ENCODE measurements at places on chromosomes 1 and 21.
A peak's percentile ranks its signal among the peaks of the same experiment; 100 is the strongest.

DNA sequence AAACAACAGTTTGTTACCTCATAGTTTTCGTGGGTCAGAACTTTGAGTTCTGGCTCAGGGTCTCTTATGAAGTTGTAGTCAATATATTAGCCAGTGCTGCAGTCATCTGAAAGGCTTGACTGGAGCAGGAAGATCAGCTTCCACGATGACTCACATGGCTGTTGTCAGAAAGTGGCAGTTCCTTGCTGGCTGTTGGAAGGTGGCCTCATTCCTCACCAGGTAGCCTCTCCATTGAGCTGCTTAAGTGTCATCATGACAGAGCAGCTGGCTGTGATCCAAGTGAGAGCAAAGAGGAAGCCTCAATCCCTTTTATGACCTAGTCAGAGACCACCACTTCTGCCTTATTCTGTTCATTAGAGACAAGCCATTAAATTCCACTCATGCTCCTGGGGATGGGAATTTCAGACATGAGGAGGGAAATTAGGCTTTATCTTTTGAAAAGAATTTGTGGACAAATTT lies 5.6 kb downstream of the OSBPL9 start:
- DNase-seq = peak; percentile 31

DNA sequence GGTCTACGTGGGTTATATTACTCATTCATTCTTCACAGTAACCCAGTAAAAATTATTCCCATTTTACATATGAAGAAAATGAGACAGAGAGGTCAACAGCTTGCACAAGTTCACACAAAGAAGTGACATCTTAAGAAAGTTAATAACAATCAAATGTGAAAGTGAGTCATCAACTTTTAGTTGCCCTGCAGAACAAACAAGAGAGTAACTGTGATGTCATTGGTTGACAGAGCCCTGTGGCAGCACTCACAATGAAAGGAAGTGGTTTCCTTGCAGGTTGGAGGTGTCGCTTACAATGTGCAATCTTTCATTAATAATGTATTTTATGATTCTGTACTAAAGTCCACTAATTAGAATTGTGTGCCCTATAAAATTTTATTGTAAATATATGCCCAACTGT lies 369.6 kb downstream of the RYR2 start:
- DNase-seq = no peak

DNA sequence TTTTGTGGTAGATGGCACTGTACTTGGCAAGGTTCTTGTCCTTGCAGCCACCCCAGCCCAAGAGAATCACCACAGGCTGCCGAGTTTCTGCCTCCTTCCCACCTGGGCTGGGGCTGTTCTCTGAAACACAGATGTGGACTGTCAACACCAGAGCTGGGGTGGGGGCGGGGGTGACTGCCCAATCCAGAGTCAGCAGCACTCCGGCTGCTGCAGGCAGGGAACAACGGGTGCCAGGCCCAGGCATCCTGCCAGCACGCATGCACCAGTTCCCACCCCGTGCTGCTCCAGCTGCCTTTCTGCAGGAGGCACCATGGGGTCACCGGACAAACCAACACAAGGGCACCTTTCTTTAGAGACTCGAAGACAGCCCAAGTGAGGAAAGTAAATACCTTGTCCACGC lies 14.1 kb downstream of the TMEM53 start:
- DNase-seq = no peak

DNA sequence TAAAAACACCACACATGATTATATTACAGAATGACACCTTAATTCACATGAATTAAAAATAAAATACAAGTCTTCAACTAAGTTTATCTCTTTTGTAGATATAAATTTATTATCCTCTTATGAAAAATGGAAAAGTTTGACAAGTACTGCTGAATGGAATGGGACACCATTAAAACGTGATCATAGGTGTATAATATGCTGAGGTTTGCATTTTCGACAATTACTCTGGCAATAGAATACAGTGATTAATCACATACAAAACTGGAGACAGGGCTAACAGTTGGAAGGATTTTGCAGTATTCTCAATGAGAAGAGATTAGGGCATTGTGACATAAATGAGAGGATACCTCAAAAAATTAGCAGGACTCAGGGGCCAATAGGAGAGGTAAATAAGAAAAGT lies 17.1 kb upstream of the PLPPR4 start:
- DNase-seq = no peak

DNA sequence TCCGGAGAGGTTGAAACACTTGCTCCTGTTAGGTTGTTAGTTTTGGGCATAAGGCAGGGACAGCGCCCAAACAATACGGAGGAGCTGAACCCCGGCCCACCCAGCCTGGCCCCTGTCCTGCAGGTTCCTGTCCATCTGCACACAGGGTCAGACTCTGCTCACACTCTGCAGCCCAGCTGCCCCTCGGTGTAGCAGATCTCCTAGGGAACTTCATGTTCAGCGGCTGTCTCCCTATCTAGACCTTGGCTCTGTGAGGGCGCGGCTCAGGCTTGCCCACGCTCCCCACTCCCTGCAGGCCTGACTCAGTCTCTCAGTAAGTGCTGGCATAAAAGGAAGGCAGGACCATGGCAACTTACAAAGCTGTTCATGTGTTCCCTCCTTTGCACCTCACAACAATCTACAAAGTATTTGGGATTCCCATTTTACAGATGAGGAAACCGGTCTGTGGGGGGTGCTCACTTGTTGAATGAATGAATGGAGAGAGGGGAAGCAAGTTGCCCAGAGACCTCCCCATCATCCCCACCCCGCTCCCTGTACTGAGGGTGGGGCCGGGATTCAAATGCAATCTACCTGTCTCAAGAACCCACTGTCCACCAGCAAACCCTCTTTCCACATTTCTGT lies 26.2 kb downstream of the ACOT11 start:
- no peak for DNase-seq

DNA sequence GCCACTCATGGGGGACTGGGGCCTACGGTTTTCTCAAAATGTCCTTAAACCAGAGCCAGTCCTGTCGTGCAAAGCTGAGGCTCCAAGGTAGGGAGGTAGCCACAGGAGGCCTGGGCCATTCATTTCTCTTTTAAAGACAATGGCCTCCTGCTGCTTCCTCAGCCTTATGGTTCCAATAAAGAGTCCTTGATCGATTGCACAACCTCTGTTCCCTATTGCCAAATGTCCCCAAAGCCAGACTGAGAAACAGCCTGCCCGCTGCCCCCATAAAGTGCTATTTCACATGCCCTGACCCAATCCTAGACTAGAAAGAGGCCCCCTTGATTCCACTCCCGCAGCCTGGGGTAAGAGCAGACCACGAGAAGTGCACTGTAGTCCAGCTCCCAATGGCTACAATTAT lies 166.7 kb downstream of the CLIC6 start:
- no peak for DNase-seq

DNA sequence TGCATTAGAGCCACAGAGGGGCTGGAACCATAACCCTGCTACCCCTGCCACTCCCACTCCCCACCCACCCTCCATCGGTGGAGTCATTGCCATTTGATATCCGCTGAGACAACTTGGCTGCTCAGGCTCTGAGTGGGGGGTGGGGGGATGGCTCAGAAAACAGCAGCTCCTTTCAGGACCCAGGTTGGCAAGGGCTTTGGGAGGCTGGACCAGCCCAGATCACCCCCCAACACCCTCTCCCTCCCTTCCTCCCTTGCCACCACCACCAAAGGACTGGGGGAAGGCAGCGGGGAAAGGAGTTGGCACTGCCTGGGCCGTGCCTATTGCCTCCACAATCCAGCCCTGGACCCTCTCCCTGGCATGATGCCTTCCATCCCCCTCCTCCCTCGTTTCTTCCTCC lies 1.7 kb downstream of the KCNJ10 start:
- DNase-seq = no peak

GRCh38 chr1:221459558-221459957 lies 282.3 kb downstream of the DUSP10 start:
- no peak for DNase-seq

DNA sequence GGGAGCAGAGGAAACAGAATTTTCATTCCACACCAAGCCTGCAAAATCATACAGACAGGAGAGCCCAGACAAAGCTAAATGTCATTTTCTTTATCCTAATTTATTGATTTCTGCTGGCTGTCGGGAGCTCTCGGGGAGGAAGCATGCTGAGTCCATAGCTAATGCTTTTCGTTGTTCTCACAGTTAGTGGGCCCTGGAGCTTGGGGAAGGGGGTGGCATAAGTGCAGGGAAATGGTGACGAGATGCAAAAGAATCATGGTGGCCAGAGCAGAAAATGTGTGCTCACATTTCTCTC lies 202.4 kb downstream of the TOMM20 start:
- no peak for DNase-seq

GRCh38 chr1:34066981-34067603 lies 97.9 kb downstream of the CSMD2 start:
- no peak for DNase-seq

GRCh38 chr1:171270806-171271205 lies 22.5 kb downstream of the FMO1 start:
- no peak for DNase-seq

DNA sequence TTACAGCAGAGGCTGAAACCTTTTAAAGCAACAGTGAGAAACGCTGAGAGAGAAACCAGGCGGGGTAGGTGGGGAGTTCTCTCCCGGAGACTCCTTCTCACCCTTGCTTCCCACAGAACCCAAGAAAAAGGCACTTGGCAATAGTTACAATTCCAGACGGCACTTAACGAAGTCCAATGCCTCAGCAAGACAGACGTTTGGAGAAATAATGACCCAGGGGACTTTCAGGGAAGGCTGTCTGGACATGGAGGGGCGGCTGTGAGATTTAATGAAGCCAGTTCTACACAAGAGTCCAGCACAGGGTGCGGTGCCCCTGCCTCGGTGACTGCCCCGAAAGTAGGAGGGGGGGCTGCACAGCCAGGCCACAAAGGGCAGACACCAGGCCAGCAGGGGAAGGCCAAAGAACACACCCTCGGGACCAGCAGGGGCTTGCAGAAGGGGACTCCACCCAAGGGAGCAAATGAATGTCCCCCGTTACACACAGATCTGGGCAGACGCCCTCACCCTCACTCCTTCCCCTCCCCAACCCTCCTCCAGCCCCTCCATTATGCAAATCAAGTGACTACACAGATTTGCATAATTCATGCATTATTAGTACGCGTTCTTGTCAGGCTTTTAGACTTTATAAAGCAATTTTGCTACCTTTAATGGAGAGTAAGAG lies 26.3 kb downstream of the KCNN3 start:
- DNase-seq = no peak

DNA sequence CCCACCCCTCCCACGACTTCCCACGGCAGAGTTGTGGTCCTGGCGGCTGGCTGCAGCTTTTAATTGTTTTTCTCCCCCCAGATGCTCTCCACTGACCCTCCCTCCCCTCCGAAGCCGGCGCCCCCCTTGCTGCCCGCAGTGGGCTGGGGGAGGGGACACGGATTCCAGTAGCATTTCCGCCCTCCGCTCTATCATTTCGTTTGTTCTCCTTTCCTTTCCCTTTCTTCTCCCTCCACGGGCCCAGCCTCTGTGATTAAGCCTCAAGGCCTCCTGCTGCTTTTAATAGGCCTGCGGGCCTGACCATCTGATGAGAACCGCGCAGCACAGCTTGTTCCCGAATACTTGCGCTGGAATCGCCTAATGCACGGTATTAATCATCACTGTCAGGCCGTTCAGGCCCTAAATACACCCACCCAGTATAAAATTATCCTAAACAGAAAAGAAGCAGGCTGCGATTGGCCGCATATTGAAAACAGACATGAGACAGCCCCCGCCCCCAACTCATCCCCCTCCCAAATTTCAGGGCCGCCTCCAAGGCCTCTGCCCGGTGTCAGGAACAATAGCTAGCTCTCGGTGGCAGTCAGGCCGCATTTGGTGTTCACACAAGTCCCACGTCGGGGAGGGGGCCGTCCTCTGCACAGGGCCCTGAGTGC lies 102.0 kb upstream of the ARHGEF16 start:
- DNase-seq = no peak

All from CD4-positive, alpha-beta T cell treated with Interleukin-17A for 4 hours (primary cell).